ENCODE measurements at places on chromosomes 4 and X. TPM values are rescaled to one million over a fixed set of nuclear protein-coding genes. Genes with fewer than 3 reads are reported as not detected.

Gene CXorf65
- total RNA-seq = not detected

DNA sequence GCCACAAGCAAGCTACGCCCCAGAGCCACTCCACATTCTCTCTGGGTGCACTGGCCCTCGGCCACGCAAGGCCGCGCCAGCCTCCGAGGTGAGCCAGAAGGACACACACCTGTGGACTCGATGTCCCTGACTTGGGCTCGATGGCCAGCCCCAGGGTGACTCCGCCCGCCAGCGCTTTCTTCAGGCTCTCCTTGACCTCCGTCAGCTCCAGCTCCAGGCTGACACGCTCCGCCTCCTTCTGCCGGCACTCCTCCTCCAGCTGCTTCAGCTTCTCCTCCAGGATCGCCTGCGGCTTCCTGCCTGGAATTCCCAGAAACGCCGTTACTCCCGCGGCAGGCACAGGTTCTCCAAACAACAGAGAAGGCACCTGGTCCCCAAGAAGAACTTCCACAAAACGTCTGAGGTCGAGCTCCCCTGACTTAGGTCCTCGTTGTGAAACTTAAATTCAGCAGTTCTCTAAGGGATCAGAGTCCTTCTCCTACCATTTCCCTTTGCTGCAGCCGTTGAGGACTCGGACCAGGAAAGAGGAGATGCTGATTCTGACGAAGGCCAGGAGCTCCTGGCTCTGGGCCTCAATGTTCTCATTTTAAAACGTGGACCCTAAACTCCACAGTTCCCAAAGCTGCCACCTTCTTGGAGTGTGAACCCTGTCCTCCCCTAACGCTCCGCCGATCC is 166.8 kb downstream of the AFAP1 start:
- H3K27me3 ChIP-seq = no peaks in the 10 kb centered on the region
- no peak overlapping the region for H3K27ac ChIP-seq
- no peaks in the 10 kb centered on the region for H3K4me1 ChIP-seq
- peaks cover 22% of the 10 kb centered on the region for H3K36me3 ChIP-seq
- no peak for DNase-seq

Gene CLDN2
- 1.9 TPM for total RNA-seq

Gene SRPX
- total RNA-seq = 23.6 TPM

DNA sequence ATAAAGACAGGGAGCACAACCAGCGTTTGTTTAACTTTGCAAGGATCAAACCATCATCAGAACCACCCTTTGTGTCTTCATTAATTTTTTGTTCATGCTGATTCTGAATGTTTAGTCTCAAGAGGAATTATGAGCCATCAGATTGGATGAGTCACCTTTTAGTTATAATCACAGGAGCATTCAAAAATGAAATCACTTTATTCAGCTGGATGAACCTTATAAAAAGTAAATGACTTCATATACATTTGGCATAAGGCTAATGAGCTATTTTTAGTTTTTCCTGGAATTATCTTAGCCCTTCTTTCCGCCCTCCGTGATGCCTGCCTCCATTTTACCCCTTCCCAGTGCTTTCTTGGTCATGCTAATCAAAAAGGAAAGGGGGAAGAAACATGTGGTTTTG is 103.6 kb downstream of the SORBS2 start:
- no peaks in the 10 kb centered on the region for H3K36me3 ChIP-seq
- H3K27me3 ChIP-seq = no peaks in the 10 kb centered on the region
- no peak for DNase-seq

- H3K27ac ChIP-seq = no peak overlapping the region
- no peak overlapping the region for H3K4me3 ChIP-seq
- no peaks in the 10 kb centered on the region for H3K27me3 ChIP-seq
- H3K36me3 ChIP-seq = no peaks in the 10 kb centered on the region
- DNase-seq = no peak
- no peaks in the 10 kb centered on the region for H3K4me1 ChIP-seq
Observed at GRCh38 chr4:6761649-6762615, 20.6 kb upstream of the KIAA0232 start.

GRCh38 chr4:1494416-1495315 is 88.4 kb upstream of the NKX1-1 start:
- no peak overlapping the region for H3K4me3 ChIP-seq
- no peaks in the 10 kb centered on the region for H3K36me3 ChIP-seq
- DNase-seq = no peak
- H3K27me3 ChIP-seq = no peaks in the 10 kb centered on the region

DNA sequence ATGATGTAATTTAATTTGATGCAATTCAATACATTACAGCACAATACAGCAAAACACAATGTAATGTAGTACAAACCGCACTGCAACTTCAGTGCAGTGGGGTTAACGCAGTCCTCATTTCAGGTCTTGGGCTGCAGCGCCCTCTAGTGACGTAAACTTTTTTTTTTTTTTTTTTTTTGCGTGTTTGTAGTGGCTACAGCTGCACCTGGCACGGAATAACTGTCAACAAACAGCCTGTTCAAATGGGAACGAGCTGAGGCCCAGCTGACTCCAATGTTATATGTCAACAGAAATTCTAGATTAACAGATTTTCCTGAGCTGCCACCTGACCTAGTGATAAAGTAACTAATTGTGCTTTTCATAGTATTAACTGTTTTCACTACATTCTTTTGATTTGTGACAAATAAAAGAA is 33.5 kb upstream of the RASSF6 start:
- no peaks in the 10 kb centered on the region for H3K4me1 ChIP-seq
- no peaks in the 10 kb centered on the region for H3K27me3 ChIP-seq
- no peak overlapping the region for H3K4me3 ChIP-seq

Data from pancreas (tissue), 10 donors.